Stimulated activated CD4-positive, alpha-beta T cell treated with anti-CD3 and anti-CD28 coated beads, Interleukin-1b, Interleukin-23, amount 100 ng/mL, for 1 hour (primary cell): ENCODE measurements at places on chromosomes 13 and 19.

DNA sequence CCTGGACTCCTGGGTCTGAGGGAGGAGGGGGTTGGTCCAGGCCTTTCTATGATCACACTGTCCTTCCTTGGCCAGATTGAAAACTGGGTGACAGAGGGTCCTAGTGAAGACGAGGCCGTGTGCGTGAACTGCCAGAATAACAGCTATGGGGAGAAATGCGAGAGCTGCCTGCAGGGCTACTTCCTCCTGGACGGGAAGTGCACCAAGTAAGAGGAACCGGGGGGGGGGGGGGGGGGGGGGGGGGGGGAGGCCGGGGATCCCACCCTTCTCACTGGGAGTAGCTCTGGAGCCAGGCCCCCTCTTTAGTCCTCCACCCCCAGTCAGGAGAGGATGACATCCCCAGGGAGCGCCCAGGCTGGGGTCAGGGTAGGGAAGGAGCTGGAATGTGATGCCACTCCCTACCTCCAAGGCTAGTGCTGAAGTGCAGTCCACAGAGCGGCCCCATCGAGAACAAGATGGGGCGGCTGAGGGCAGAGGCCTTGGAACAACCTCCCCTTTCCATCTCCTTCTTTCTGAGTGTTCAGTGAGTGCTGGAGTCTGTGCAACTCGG lies 19.4 kb downstream of the CNFN start:
- no peak for DNase-seq

- DNase-seq, result no peak
Observed at GRCh38 chr19:15234431-15235130, 2.3 kb upstream of the EPHX3 start.

- DNase-seq, result peak; percentile 58
Observed at GRCh38 chr19:57583521-57584416, at the start of gene ZIK1. Gene ZIK1 (plus strand): TSS chr19:57584145. CDS start chr19:57584357, 212 bp downstream.

- no peak for DNase-seq
Observed at GRCh38 chr13:61812286-61812685, 396.6 kb upstream of the PCDH20 start.

GRCh38 chr19:30069535-30070197 lies 127.6 kb downstream of the URI1 start:
- DNase-seq, result no peak

DNA sequence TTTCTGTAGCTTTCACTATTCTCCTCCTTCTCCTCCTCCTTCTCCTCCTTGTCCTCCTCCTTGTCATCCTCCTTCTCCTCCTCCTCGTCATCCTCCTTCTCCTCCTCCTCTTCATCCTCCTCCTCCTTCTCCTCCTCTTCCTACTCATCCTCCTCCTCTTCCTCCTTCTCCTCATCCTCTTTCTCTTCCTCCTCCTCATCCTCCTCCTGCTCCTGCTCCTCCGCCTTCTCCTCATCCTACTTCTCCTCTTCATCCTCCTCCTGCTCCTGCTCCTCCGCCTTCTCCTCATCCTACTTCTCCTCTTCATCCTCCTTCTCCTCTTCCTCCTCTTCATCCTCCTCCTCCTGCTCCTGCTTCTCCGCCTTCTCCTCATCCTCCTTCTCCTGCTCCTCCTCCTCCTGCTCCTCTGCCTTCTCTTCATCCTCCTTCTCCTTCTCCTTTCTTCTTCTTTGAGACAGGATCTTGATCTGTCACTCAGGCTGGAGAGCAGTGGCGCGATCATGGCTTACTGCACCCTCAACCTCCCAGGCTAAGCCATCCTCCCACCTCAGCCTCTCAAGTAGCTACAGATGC lies 36.3 kb downstream of the TRPM4 start:
- no peak for DNase-seq

GRCh38 chr13:38950987-38951386 lies 39.6 kb downstream of the STOML3 start:
- DNase-seq, result no peak

DNA sequence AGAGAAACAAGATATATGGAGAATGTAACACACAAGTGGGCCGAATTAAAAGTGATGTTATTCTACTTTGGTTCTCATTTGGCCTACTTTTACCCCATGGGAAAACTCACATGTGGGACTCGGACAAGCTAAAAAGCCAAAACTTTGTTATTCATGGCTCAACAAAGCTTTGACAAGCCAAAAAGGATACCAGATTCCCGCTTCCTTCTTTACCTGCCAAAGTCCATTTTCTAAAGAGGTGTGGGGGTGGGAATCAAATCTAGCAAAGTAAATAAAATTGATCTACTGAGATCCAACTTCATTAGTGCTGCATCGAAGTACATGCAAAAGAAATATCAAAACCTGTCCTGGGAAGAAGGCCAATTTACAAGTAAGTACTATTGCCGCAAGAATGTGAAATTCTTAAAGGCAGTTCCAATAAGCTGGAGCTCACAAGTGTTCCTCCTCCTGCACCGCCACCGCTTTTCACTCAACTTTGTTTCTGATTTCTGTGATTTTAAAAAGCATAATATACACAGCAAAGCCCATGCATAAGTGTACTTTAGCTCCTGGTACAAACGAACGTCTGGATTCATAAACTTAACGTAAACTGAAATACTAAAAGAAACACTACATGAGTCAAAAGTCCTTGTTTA lies 1.1 kb downstream of the LNX2 start:
- no peak for DNase-seq

DNA sequence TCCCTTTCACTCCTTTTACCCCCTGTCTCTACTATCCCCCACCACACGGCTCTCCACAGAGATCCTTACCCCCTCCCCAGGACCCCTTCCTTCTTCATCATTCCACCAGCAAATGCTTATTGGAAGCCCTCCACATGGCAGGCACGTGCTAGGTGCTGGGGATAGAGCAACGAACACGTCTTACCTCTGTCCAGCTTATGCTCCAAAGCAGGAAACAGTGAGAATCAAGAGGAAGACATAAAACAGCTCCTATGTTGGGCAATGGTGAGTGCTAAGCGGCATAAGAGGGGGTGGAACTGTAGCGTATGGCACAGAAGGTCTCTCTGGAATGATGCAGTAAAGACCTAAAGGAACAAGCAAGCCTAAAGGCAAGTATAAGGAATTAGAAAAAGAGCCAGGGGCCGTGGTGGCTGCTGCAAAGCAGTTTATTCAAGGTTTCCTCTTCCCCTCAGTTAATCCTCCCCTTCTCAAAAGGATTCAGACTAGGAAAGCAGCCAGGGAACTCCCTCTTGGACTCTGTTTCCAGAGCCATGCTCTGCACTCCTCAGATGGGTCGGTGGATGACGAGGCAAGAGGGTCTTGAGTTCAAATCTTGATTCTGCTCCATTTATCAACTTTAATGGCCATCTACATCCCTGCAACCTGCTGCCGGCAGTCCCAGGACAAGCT lies 289.4 kb downstream of the FOXO1 start:
- no peak for DNase-seq

DNA sequence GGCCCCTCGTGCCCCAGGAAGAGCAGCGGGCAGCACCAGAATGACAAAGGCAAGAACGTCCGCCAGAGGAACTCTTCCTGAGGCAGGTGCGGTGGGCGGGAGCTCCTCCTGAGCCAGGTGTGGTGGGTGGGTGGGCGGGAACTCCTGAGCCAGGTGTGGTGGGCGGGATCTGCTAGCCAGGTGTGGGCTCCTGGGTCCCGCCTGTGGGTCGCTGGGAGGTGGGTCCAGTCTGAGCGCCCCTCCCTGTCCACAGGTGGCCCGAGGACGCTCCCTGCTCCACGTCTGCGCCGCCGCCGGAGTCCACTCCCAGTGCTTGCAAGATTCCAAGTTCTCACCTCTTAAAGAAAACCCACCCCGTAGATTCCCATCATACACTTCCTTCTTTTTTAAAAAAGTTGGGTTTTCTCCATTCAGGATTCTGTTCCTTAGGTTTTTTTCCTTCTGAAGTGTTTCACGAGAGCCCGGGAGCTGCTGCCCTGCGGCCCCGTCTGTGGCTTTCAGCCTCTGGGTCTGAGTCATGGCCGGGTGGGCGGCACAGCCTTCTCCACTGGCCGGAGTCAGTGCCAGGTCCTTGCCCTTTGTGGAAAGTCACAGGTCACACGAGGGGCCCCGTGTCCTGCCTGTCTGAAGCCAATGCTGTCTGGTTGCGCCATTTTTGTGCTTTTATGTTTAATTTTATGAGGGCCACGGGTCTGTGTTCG lies 7.0 kb upstream of the HCN2 start:
- DNase-seq, result no peak

GRCh38 chr13:49481788-49482187 lies 14.0 kb upstream of the PHF11 start:
- no peak for DNase-seq

DNA sequence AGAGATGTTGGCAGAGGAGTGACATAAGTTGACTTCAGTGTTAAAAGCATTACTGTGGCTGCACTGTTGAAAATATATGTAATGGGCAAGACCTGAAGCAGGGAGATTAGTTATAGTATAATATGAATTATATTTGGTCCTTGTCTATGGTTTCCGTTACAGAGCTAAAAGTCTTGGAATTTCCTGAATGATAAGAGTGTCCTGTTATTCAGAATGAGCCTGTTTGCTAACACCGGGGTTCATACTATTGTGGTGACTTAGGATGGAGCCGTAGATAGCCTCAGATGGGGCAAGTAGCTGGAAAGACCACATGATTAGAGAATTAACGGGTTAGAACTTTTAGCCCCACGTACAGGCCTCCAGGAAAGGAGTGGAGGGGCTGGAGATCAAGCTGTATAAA lies 5.7 kb downstream of the USPL1 start:
- no peak for DNase-seq

- no peak for DNase-seq
Observed at GRCh38 chr13:108827646-108828045, 198.2 kb downstream of the MYO16 start.

DNA sequence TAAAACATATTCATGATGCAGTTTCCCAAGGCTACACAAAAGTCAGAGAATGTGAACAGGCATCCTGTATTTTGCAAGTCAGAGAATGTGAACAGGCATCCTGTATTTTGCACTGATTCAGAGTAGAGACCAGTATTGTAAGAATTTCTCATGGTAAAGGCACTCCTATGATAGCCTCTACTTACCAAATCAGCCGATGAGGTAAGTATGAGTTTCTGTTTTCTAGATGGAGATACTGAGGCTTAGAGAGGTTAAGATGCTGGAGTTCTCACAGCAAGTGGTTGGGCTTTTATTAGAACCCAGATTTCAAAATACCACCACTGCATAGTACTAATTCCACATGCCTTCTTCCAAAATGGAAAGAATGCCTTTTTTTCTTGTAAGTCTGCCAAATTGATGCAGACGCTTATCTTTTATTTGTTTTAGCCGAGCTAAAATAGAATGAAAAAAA lies 12.3 kb downstream of the TPT1 start:
- no peak for DNase-seq
